ENCODE measurements at places on chromosomes 7 and 10.

GRCh38 chr10:80356563-80356988, at the start of the genes DYDC1 and DYDC2:
Gene DYDC1, minus strand, starts transcription at chr10:80356755. Its CDS starts 4,154 bp downstream, at chr10:80352601.
Gene DYDC2, plus strand, starts transcription at chr10:80356781. Its CDS starts 5,663 bp downstream, at chr10:80362444.
- no peaks in the 10 kb centered on the region for H3K4me1 ChIP-seq
- H3K27me3 ChIP-seq, result no peaks in the 10 kb centered on the region
- peak; percentile 86 for DNase-seq
- H3K36me3 ChIP-seq, result no peaks in the 10 kb centered on the region
- H3K4me3 ChIP-seq, result peak within 1 kb of the TSS; percentile 35

GRCh38 chr7:36227223-36227622, 74.2 kb downstream of the EEPD1 start:
- H3K27ac ChIP-seq, result no peak overlapping the region
- DNase-seq, result no peak
- no peaks in the 10 kb centered on the region for H3K27me3 ChIP-seq
- no peaks in the 10 kb centered on the region for H3K4me1 ChIP-seq
- H3K4me3 ChIP-seq, result no peak overlapping the region

GRCh38 chr7:129698516-129699418, 87.2 kb downstream of the NRF1 start:
- H3K27ac ChIP-seq, result no peak overlapping the region
- DNase-seq, result no peak
- H3K4me3 ChIP-seq, result no peak overlapping the region
- H3K4me1 ChIP-seq, result no peaks in the 10 kb centered on the region

DNA sequence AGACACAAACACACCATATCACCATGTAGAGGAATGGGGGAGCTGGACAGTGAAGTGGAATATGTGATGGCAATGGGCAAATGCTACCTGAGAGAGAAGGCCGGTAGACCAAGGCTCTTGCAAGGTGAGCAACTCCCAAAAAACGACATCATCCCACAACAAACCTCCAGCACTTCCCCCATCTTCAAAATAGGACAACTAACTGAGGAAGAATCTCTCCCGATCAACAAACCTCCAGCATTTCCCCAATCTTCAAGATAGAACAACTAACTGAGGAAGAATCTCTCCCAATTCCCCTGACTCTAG, 387.2 kb downstream of the PARD3 start:
- no peak overlapping the region for H3K27ac ChIP-seq
- H3K4me3 ChIP-seq, result no peak overlapping the region

DNA sequence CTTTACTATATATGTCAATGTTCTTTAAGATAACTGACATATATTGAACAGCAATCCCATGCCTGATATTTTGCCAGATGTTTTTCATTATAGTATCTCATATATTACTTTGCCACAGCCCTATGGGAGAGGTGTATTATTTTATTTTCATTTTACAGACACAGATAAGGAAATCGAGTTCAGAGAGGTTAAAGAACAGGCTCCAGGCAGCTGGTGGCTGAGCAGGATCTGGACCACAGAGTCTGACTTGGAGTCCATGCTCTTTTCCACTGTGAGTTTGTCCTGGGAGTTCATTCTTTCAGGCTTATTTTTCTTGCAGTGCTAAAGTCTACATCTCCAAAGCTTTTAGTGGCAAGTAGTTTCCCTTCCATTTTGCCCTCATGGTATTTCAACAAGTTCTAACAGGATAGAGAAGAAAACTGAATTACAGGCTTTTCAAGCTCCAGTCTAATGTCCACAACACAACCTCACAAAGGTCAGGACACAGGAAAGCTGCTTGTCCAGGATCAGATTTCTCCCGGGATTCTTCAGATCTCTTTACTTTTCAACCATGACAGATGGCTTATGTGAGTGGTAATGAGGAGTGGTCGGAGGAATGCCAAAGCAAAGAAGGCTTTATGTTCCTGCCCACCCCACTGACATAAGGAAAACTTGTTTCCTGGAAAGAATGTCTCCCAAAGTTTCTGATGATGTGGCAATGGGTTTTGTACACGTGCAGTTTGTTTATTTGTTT, 13.1 kb upstream of the SLC35B4 start:
- H3K4me1 ChIP-seq, result no peaks in the 10 kb centered on the region
- H3K27me3 ChIP-seq, result peaks cover 4% of the 10 kb centered on the region

GRCh38 chr7:99500637-99501009, 542 bp upstream of the ZNF394 start:
- H3K27me3 ChIP-seq, result no peaks in the 10 kb centered on the region
- peaks cover 25% of the 10 kb centered on the region for H3K4me1 ChIP-seq
- no peak for DNase-seq
- H3K27ac ChIP-seq, result peak overlapping the region; percentile 99
- H3K4me3 ChIP-seq, result peak overlapping the region; percentile 98

DNA sequence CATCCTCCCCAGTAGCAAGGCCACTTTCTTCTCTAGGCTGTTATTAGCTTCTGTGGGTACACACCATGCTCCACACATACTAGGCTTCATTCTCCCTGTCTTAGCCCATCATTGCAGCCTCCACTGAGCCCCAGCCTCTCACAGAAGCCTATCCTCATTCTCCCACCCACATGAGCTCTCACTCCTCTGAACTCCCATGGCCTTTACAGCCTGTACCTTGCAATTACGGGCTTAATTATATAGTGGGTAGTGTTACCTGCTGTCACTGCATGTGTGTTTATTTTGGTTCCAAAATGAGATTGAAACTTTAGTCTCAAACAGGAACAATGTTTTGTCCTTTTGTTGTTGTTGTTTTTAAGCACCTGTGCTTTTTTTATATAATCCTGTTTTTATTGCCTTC, 460.0 kb downstream of the KCNMA1 start:
- H3K36me3 ChIP-seq, result no peaks in the 10 kb centered on the region
- no peaks in the 10 kb centered on the region for H3K4me1 ChIP-seq
- no peak overlapping the region for H3K27ac ChIP-seq
- peaks cover 6% of the 10 kb centered on the region for H3K27me3 ChIP-seq

GRCh38 chr10:31977440-31978155, 49.0 kb upstream of the ARHGAP12 start:
- peak; percentile 84 for DNase-seq
- peaks cover 11% of the 10 kb centered on the region for H3K4me1 ChIP-seq
- no peaks in the 10 kb centered on the region for H3K36me3 ChIP-seq

- H3K4me3 ChIP-seq, result no peak overlapping the region
- no peaks in the 10 kb centered on the region for H3K27me3 ChIP-seq
- no peaks in the 10 kb centered on the region for H3K36me3 ChIP-seq
These were observed 20.0 kb downstream of the SH3PXD2A start for GRCh38 chr10:103835096-103836050.

DNA sequence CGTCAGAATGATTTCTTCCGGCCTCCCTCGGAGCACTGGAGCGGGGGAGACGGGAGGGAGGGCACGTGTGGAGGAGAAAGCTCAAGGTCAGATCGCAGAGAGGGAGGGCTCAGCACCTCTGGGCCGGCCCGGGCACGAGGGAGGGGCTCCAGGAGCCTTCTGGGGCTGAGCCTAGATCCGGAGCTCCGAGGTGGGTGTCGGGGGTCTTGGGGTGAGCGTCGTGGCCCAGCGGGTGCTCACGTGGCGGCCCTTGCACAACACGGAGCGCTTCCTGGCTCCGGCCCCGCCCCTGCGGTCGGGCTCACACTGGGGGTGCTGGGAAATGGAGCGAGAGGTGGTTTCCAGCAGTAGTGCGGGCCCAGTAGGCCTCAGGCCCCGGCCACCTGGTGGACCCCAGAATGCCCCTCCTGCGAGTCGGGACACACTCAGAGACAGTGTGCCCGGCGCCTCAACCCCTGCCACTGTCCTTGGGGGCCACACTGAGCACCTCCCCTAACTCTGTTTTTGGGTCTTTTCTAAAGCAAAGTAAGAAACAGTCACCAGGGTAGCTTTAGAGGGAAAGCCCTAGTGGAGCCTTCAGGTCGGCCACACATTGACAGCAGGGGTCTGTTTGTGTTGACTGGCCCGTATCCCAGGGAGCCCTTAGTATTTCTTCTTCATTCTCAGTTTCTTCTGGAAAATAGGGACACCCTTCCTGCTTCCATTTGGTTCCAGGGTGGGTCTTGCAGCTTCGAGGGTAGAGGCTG, 798 bp downstream of the PPIF start:
- peak overlapping the region; percentile 40 for H3K27ac ChIP-seq
- H3K36me3 ChIP-seq, result peaks cover 50% of the 10 kb centered on the region
- DNase-seq, result peak; percentile 43
- peak overlapping the region; percentile 69 for H3K4me3 ChIP-seq
- H3K27me3 ChIP-seq, result no peaks in the 10 kb centered on the region
- H3K4me1 ChIP-seq, result peaks cover 25% of the 10 kb centered on the region

DNA sequence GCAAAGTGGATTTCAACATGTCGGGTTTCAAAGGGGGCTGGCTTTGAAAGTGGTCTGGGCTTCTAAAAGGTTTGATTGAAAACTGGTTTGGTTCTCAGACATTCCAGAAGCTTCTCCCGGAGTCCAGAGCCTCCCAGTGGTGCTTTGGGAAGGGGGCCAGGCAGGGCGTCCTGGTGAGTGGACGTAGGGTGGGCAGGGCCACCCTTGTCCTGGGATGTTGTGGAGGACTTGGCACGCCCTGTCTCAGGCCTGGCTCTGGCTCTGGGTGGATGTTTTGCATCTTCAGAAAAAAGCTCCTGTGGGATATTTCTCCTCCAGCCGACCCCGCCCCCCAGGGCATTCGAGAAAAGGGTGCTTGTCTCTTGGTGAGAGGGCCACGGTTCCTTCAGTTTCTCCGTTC, 31.2 kb downstream of the GRIFIN start:
- H3K4me1 ChIP-seq, result no peaks in the 10 kb centered on the region
- H3K27ac ChIP-seq, result no peak overlapping the region
- H3K4me3 ChIP-seq, result no peak overlapping the region
- H3K27me3 ChIP-seq, result no peaks in the 10 kb centered on the region
- H3K36me3 ChIP-seq, result peaks cover 16% of the 10 kb centered on the region

DNA sequence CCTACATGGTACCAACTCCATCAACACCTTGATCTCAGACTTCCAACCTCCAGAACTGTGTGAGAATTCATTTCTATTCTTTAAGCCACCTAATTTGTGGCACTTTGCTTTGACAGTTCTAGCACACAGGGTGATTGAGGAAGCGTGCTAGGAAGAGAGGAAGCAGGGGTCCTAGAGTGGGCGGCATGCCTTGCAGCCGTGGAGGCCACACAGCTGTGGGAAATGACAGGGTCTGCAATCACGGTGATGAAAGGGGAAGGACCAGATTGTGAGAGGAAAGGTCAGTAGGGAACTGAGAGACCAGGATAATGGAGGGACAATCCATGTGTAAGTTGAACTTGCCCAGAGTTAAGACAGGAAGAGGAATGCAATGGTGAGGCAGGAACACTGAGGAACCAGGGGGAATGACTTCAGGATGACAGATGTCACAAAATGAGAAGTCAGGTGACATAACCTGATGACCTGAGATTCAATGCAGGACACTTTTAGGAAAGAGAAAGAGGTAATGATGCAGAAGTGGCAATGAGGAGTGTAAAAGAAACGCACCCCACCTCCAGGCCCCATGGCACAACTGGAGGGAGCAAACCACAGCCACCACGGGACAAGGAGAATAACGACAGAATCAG, 87.3 kb upstream of the PIK3CG start:
- DNase-seq, result no peak
- H3K27me3 ChIP-seq, result no peaks in the 10 kb centered on the region
- H3K36me3 ChIP-seq, result no peaks in the 10 kb centered on the region
- H3K4me3 ChIP-seq, result no peak overlapping the region
- no peak overlapping the region for H3K27ac ChIP-seq

DNA sequence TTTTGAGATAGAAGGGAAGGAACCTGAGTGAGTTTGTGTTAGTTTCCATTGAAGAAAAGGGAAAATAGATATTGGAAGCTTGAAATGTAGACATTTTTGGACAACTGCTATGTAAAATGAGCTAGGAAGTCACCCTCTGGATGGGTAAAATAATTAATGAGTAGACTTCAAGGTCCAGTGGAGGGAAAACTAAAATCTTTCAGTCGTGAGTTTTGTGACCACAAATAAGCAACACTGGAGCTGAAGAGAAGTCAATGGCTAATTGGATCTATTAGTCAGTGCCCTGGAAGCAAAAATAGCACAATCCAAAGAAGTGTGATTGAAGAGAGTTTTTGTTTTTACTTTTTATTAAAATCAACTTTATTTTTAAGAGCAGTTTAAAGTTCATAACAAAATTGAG, 123.4 kb downstream of the MYO3A start:
- H3K4me3 ChIP-seq, result no peak overlapping the region
- no peaks in the 10 kb centered on the region for H3K4me1 ChIP-seq
- no peaks in the 10 kb centered on the region for H3K36me3 ChIP-seq
- H3K27me3 ChIP-seq, result no peaks in the 10 kb centered on the region

DNA sequence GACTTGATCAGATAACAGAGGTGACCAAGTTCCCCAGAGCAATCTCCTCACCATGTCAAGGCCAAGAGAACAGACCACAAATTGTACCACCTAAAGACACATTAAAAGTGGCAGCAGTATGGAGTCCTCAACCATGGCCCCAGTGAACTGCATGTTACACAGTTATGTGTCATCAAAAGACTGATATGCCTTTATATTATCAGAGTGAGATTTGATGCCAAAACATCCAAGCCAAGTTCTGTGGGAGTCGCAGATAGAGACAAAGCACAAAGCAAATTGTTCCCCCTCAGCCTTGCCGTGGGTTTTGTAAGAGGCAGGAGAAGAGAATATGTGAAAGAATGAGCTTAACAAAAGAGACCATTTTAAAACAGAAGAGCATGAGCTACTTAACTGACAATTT, 39.2 kb upstream of the TES start:
- no peak overlapping the region for H3K4me3 ChIP-seq
- no peaks in the 10 kb centered on the region for H3K36me3 ChIP-seq
- H3K4me1 ChIP-seq, result peaks cover 11% of the 10 kb centered on the region
- DNase-seq, result peak; percentile 31
- no peaks in the 10 kb centered on the region for H3K27me3 ChIP-seq

- H3K36me3 ChIP-seq, result no peaks in the 10 kb centered on the region
- H3K4me1 ChIP-seq, result no peaks in the 10 kb centered on the region
- no peaks in the 10 kb centered on the region for H3K27me3 ChIP-seq
These were observed 240.0 kb downstream of the SDHAF3 start for GRCh38 chr7:97357459-97357858.

DNA sequence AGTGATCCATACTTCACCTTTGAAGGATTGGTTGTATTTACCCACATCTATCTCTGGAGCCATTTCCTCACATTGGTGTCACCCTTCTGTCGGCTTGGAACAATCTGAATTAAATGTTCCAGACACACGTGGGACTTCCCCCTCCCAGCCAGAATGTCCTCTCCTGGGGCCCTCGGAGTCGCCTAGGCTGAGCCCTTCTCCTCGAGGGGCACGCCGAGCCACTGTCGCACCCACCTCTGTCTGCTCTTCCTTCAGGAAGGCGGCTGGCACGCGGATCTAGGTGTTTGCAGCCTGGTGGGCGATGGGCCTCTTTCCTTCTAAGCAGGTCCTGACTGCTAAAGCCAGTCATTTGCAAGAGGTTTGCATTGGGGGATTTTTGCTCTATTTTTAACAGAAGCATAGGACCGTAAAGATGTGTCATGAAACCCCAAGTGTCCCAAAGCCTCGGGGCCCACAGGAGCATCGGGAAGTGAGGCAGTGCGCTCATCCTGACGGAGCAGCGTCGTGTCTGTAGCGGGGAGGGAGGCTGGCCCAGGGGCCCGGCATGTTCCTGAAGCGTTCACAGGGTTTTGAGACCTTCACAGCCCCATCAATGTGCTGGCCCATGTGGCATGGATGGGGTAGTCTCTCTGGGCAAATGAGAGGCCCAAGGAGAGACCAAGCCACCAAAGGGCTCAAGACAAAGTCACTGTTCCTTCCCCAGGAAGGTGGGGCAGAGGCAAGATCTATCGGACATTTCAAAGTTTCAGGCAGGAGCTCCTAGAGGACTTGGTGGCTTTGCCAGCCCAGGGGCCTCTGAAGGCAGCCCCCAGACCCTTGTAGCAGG, 86.7 kb downstream of the RGS10 start:
- H3K27me3 ChIP-seq, result no peaks in the 10 kb centered on the region
- H3K27ac ChIP-seq, result no peak overlapping the region
- H3K36me3 ChIP-seq, result no peaks in the 10 kb centered on the region
- DNase-seq, result no peak
- no peaks in the 10 kb centered on the region for H3K4me1 ChIP-seq

GRCh38 chr10:22539579-22540298, 174.6 kb downstream of the PIP4K2A start:
- DNase-seq, result no peak
- no peaks in the 10 kb centered on the region for H3K27me3 ChIP-seq
- H3K4me3 ChIP-seq, result no peak overlapping the region
- peaks cover 2% of the 10 kb centered on the region for H3K4me1 ChIP-seq
- H3K27ac ChIP-seq, result no peak overlapping the region
- H3K36me3 ChIP-seq, result peaks cover 86% of the 10 kb centered on the region
